ENCODE measurements at places on chromosomes 4 and X.

GRCh38 chr4:183993676-183994075, 88.6 kb downstream of the STOX2 start:
- no peak for DNase-seq

GRCh38 chr4:84968925-84969324, 2.4 kb upstream of the WDFY3 start:
- no peak for DNase-seq

- DNase-seq, result no peak
Measured at GRCh38 chr4:169899295-169899694, 126.9 kb downstream of the MFAP3L start.

- DNase-seq, result no peak
Measured at GRCh38 chrX:10965174-10965798, 145.8 kb upstream of the HCCS start.

DNA sequence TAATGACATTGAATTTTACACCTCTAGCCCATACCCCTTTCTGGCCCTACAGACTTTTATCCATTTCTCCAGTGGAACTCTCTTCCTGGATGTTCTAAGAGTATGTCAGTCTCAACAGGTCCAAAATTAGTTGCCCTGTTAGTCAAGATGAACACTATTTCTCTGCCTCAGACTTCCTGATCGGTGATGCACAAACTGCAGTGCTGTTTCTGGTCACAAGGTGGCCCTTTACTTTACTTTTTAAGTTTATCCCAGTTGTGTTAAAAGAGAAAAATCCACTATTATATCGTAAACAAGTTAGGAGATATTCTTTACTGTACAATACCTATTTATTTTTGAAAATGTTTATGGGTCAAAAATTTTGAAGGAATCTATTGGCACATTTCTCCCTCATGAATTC, 13.1 kb downstream of the TCEAL7 start:
- peak; percentile 44 for DNase-seq

DNA sequence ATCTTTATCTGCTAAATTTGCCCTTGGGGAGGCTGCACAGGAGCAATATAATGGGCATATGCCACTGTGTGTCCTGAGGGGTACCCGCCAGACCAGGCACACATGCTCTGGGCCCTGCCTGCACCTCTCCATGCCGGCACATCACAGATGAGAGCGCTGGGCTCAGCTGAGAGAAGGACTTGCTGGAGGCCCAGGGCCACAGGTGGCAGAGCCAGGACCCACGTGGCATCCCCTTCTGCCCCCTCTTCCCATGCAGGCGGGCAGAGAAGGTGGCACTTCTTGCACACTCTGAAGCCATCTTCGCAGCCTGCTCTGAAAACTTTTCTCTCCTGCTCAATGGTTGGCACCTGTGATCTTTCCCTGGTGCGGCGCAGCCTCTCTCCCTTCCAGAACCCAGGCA, 20.1 kb downstream of the CPZ start:
- no peak for DNase-seq

- DNase-seq, result no peak
Measured at GRCh38 chrX:93322110-93322509, 351.3 kb downstream of the NAP1L3 start.

- DNase-seq, result no peak
Measured at GRCh38 chrX:9312922-9313867, 151.7 kb upstream of the TBL1X start.

Measured in anterior cingulate cortex (tissue), 58 donors.